ENCODE measurements at places on chromosomes 2 and 18.

- DNase-seq: peak; percentile 24
Measured at GRCh38 chr18:45755934-45756333, 32.0 kb downstream of the SLC14A1 start.

DNA sequence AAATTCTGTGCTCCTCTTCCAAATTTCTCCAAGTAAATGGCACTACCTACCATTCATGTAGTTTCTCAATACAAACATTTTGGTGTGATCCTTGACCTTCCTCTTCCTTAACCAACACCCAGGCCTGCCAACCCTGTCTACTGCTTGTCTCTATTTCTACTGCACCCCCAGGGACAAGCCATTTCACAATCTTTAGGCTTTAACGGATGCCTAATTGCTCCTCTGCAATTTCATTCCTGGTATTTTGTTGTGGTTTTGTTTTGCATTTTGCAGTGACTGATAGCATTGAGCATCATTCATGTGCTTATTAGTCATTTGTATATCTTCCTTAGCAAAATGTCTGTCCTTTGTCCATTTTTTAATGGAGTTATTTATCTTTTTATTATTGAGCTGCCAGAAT is 10.0 kb downstream of the FAP start:
- peak; percentile 61 for DNase-seq

GRCh38 chr2:180334514-180334913 is 327.4 kb upstream of the CWC22 start:
- DNase-seq: no peak

DNA sequence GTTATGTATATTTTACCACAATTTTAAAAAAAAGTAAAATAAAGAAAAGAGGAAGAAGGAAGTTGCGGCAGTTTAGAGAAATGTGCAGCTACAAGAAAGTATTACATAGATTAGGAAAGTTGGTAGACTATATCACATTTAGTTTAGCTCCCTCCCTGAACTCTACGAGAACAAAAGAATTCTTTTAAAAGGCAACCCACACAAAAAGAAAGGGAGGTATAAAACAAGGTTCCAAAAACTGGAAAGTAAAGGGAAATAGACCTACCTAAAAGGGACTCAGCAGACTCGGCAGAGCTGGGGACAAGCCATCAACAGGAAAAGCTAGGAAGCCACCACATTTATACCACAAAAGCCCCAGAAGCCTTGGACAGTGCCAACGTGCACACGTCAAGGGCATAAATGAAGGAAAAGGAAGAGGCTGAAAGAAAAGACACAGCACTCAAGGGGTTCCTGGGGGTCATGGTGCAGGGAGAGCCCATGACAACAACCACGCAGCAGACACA is 9.1 kb downstream of the TMEM127 start:
- no peak for DNase-seq

GRCh38 chr2:174615871-174616436 is 18.4 kb upstream of the WIPF1 start:
- peak; percentile 23 for DNase-seq

- DNase-seq: no peak
Measured at GRCh38 chr2:40668425-40668824, 216.5 kb upstream of the SLC8A1 start.

DNA sequence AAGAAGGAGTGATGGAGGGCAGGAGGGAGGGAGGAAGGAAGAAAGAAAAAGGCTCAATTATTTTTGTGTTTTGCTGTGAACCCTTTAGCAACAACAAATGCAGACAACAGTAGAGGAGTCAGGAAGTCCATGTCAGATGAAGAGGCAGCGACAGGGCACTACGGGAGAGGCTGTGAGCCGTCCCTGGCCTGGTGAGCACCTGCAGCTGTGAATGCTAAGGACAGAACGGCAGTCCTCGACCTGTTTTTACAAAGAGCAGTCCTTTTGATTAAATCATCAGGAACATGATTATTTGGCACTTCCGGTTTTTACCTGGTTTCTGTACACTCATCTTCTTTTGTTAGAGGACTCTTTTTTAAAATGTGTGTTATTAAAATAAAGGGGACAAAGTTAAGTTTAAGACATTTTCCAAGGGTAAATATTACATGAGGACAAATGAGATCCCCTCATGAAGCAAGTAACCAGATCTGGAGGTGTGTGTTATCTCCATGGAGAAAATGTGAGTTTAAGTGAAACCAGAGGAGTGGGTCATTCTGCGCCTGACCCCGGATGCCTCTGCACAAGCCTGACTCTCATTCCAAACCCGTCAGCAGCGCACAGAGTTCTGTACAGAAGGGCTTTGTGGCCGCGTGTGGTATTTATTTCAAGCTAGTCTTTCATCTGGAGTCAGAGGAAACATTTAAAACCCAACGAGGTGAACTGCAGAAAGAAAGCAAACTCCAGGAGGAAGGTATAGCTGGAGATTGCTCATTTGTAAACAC is 492.5 kb downstream of the SOX11 start:
- no peak for DNase-seq

DNA sequence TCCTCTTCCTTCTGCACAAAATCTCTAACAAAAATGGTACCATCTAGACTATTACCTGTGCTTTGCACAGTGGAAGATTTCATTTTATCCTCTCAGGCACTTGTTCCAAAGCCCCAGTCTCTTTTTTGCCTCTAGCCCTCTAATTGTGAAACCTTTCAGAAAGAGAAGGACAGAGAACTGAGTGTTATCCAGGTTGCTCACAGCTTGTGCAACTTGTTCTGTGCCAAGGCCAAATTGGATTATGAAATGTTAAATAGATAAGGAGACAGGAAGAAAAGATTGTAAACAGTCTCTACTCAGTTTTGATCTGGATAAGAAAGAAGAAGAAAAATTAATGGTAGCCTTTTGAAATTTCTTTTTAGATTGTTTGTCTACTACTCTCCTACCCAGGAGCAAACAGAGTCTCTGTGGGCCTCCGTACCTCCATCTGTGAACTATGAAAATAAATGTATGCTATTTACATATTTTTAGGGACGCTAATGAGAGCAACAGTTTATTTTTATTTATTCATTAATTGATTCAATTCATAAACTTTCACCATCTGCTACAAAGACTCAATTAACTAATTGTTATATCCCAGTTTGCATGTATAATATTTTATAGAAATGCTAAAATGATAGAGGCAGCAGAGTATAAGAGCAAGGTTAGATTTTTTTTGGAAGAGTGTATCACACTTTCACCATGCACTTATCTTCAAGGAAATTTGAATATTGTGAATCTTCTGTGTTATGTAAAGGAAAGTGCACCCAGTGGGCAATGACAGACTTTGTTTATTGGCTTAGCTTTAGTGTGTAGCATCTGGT is 339.0 kb upstream of the ETAA1 start:
- DNase-seq: no peak

DNA sequence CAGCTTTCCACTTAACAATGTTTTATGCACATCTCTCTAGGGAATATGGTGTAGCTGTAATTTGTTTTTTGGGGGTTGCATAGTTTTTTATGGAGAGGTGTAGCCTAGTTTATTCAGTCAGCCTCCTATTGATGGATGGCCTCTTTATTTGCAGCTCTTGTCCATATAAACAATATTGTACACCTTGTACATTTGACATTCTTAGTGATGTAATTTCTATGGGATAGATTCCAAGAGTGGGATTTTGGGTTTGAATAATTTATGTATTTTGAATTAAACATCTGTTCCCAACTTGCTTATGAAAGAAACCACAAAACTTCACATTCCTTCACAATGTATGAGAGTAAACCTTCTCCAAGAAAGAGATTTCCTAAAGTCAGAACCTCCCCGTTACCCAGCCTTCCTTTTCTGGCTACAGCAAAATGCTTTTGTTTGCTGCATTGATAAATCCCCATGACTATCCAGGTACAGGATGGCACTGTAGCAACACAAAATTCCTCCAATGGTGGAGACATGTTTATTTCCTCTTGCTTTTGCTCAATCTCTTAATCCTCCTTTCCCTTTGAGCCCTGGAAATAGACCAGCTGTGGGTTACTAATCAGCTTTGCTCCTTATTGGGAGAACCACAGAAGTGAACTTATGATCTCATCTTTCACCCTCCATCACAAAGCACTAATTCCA is 58.4 kb upstream of the GALR1 start:
- peak; percentile 60 for DNase-seq

GRCh38 chr2:149021271-149021719 is 17.2 kb upstream of the LYPD6B start:
- DNase-seq: no peak

DNA sequence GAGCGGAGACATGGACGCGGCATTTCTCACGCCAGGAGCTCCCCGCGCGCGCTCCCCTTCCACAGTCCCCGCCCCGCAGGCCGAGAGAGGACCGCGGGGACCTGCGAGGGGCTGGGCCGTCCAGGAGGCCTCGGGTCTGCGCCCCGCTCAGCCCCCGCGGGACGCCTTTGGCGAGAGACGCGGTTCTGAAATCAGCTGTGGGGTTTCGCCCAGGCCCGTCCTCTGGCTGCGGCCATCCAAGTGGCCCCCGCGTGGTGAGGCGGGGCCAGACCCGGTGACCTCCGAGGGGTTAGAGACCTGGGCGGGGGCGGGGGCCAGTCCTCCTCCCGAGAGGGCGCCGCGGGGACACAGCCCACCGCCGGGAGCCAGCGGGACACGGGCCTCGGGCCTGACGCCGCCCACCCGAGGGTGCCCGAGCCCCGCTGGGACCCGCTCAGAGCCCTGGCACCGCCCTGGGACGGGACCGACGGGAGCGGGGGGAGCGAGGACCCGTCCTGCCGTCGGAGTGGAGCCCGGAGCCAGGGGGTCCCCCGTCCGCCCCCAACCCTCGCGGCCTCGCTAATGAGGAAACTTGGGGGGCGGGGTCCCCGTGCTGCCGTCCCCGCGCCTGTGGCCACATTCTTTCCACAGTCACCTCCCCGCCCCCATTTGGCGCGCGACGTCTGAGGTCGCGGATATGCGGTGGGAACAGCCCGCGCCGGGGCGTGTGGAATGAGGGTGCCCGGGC is 6.1 kb upstream of the SALL3 start:
- no peak for DNase-seq

DNA sequence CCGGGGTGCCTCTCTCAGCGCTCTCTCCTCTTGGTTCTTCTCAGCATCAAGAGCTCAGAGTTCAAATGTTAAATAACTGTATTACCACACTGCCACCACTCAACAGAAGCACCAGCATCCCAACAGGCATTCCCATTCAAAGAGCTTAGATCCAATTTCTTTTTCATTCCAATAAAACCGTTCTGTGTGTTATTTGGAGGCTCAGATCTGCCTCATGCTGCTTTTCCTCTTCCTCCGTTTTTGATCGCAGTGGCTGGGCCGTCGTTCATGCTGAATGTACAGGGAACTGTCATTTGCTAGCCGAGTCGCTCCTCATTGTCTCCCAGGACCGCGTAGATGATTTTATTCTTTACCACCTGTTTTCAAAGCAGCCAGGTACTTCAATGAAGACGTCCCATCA is 798.9 kb upstream of the SALL3 start:
- DNase-seq: no peak

DNA sequence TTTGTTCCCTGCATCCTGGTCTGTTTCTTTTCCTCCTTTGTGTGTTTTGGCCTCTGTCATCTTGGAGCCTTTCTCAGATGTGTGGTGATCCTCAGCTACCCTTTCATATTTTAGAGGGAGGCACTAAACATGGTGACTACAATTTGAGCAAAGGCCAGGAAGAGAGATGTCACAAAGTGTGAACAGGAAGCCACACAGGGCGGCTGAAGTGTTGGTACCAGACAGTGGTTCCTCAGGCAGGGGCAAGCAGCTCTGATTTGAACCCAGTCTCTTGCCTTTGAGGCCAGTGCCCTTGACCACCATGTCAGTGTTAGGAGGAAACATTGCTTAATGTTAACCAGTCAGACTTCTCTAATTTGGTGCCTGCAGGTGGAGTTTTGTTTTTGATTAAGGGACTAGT is 9.2 kb downstream of the LRRFIP1 start:
- no peak for DNase-seq

- DNase-seq: no peak
Measured at GRCh38 chr2:70527447-70528080, 26.1 kb downstream of the TGFA start.

DNA sequence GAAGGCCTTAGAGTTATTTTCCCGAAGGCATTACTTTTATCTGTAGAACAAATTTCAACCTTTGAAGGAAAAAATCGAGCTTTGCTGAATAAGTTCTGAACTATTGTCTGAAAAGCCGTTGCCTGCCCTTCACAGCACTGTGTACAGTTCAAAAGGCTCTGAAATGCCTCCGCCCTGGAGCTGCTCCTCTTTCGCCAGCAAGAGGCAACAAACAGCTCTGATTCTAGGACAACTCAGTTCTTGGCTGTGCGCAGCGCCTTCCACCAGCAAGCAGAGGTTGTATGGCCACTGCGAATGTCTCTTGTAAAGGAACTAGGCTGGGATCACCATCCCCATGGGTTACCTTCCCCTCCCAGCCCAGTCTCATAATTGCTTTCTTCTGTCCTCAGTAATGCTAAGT is 308.5 kb downstream of the GBX2 start:
- no peak for DNase-seq

GRCh38 chr2:145760781-145761649 is 1241.1 kb upstream of the ZEB2 start:
- peak; percentile 50 for DNase-seq

DNA sequence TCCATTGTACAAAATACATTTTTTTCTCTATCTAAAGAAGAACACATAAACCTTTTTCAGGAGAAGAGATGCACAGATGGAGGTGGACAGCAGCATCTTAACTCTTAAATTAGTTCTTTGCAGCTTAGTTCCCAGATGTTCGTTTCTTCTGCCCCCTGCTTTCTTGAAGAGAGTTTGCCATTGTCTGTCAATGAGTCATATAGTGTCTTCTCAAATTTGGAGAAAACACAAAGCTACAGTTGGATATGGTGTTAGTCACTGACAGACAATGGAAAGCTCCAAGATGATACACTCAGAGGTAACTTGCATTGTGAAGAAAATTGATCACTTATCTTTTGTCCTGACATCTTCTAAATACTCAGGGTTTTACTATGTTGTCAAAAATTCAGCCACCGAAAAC is 48.8 kb upstream of the TMEFF2 start:
- peak; percentile 26 for DNase-seq

GRCh38 chr2:152097801-152098495 is 896 bp downstream of the CACNB4 start:
- DNase-seq: peak; percentile 58

DNA sequence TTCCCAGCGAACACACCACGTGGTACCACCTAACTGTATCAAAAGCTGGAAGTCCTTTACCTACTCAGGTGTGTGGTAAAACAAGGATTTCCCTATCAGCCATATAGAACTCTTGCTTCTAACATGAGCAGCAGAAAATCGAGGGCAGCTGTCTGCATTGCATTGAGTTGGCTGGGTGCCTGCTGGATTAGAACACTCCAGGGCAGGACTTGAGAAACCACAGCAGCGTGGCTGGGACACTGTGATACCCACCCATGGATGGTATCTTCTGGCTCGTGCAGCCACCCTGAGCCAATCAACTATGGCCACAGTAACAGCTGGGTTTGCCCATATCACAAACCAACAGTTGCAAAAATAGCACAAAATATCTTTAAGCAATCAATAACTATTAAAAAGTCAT is 188.3 kb downstream of the FBXO15 start:
- DNase-seq: no peak
